ENCODE measurements at places on chromosomes 6 and 20.

DNA sequence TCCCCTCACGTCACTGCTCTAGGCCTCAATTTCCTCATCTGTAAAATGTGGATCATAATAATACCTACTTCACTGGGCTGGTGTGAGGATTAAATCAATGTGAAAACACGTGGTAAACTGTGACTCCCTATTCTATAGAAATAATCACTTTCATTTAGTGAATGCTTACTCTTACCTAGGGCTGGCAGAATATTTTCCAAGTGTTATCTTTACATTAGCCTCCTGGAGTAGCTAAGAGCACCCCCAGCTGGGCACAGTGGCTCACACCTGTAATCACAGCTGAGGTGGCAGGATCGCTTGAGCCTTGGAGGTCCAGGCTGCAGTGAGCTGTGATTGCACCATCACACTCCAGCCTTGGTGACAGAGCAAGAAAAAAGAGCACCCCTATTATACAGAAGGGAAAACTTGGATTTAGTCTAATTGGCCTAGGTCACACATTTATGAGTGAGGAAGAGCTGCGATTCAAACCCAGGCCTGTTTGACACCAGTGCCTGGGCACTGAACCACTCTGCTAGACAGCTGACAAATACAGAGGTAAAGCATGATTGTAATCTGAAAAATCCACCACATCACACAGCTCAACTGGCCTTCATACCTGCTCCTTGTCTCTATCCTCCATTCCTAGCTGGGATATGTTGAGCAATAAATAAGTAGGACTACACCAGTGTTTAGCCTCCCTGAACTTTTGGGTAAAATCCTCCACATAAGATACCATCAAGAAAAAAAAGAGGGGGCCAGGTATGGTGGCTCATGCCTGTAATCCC lies 1.4 kb upstream of the SNTA1 start:
- no peak for DNase-seq

GRCh38 chr6:77263003-77263402 lies 200.3 kb downstream of the HTR1B start:
- DNase-seq: no peak

- DNase-seq: no peak
Measured at GRCh38 chr20:21507400-21508229, 6.2 kb downstream of the NKX2-2 start.

GRCh38 chr20:37989601-37990295 lies 43.5 kb downstream of the TTI1 start:
- DNase-seq: no peak

GRCh38 chr6:106858653-106859092 lies 115.9 kb downstream of the CD24 start:
- DNase-seq: no peak

DNA sequence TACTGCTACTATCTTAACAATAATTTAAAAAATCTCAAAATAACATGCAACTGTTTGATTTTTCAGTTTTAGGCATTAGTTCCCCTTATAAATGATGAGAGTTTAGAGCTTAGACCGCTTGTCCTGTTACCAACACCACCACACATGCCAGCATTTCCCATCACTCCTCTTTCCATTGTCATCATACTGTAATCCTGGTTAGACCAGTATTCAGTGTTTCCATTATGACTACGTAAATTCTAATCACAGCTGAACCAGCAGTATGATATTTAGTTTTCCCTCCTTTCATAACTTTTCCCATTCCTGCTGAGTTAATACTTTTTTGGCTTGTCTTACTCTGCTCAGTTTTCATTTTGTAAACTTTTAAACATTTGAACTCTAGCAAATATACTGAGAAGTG lies 12.2 kb upstream of the TBC1D20 start:
- no peak for DNase-seq

- no peak for DNase-seq
Measured at GRCh38 chr6:11813606-11814005, 35.0 kb upstream of the ADTRP start.

GRCh38 chr20:40442181-40442963 lies 246.7 kb downstream of the MAFB start:
- DNase-seq: no peak

- no peak for DNase-seq
Measured at GRCh38 chr20:44688053-44688625, 27.0 kb upstream of the CCN5 start.

GRCh38 chr6:43838276-43839036 lies 68.4 kb downstream of the VEGFA start:
- no peak for DNase-seq

- no peak for DNase-seq
Measured at GRCh38 chr20:1075616-1076015, 42.8 kb upstream of the PSMF1 start.

GRCh38 chr6:92582211-92582610 lies 837.1 kb downstream of the EPHA7 start:
- DNase-seq: no peak

- no peak for DNase-seq
Measured at GRCh38 chr6:51479296-51479695, 608.1 kb downstream of the PKHD1 start.

- no peak for DNase-seq
Measured at GRCh38 chr6:140354296-140354695, 979.8 kb upstream of the CITED2 start.

- DNase-seq: no peak
Measured at GRCh38 chr20:8161264-8162071, 29.4 kb downstream of the PLCB1 start.

- DNase-seq: no peak
Measured at GRCh38 chr6:17962436-17963031, 24.9 kb downstream of the KIF13A start.

- DNase-seq: no peak
Measured at GRCh38 chr20:2528671-2529271, 7.6 kb upstream of the TMC2 start.

GRCh38 chr6:30037182-30037788 lies 23.8 kb upstream of the POLR1H start:
- no peak for DNase-seq

DNA sequence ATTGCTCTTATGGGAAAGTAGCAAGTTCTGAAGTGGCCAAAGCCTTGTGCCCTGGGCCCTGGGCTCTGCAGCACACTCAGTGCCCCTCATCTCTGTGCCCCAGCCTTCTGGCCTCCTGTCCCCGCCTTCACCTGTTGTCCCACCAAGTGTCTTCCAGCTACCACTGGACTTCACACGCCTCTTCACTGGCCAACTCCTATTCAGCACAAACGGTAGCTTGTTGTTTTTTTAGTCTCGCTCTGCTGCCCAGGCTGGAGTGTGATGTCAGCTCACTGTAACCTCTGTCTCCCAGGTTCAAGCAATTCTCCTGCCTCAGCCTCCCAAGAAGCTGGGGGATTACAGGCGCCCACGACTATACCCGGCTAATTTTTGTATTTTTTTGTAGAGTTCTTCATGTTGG lies 4.8 kb downstream of the CCHCR1 start:
- DNase-seq: no peak

DNA sequence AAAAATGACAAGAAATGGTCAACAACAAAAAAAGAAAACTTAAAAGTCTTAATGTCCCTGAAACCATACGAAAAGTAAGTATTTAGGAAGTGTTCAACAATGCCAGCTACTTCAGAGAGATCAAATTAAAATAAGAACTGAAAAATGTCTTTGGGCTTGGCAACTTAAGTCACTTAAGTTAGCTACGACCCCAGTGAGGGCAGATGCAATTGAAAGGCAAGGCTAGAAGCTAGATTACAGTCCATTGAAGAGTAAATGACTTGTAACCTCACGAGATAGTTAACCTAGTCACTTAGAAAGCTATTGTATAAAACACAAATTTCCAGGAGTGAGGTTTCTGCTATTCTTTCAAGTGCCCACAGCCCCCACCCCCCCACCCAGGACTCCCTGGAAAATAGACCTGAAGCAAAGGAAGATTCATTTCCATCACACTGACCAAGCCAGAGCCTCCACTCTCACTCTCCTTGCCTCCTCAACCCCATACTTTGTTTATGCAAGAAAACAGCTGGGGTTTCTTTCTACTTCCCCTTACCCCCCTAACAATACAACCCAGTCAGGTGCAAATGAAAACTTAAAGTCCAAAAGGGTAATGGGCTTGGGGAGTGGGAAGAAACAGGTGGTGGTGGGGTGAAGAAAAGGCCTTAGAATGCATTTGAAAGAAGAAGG lies 14.6 kb downstream of the RTN4IP1 start:
- DNase-seq: no peak

DNA sequence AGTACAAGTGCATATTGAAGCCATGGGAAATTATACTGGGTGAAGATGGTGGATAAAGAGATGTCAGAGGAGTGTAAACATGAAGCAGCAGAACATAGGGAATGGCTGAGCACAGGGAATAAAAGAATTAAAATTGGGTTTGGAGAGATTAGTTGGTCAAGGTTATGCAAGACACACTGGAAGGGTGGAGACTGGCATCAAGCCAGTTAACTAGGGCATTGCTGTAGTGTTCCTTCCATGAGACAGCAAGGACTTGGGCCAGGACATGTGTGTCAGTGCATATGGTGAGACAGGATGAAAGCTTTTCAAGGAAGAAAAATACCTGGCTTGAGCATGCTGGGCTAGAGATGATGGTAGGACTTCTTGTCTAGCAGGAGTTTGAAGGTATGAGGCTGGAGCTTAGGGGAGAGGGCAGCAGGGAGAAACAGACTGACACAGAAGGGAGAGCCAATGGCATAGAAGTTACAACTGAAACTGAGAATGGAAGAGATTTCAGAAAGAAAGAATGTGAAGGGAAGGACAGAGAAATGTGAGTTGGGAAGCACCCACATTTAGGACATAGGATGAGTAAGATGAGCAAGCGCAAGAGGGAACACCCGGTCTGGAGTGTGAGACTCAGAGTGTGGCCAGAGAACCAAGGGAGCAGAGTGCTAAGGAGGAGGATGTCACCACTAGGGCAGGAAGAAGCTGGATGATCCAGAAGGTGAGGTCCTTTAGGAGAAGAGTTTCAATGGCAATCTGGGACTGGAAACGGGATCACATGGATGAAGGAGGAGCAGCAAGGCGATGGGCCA lies 14.5 kb upstream of the TMEM170B start:
- DNase-seq: no peak

All from type B pancreatic cell (in vitro differentiated cells).